Upper lobe of right lung (tissue), 1 donor: ENCODE measurements at places on chromosomes 6 and 20. TPM values are rescaled to one million over a fixed set of nuclear protein-coding genes. Genes with fewer than 3 reads are reported as not detected.

DNA sequence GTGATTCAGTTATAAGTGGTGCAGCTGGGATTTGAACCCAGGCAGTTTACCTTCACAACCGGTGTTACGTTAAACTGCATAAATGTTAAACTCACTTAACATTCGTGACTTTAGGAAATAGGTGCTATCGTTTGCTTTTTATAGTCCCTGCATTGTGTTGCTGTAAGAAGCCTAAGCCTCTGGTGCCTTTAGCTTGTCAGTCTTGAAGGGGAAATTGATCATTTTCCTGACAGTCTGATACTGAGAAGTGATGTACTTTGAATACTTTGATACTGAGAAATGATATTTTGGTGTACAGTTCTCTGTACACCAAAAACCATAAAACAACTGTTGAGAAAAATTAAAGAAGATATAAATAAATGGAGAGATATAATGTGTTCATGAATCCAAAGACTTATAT, 52.5 kb upstream of the NEDD9 start:
- no peak for DNase-seq

GRCh38 chr6:40391086-40391485, 196.1 kb downstream of the LRFN2 start:
- no peak for DNase-seq

GRCh38 chr20:47720636-47721427, 64.4 kb downstream of the SULF2 start:
- DNase-seq = no peak

- DNase-seq = no peak
These were observed 2.0 kb downstream of the NNAT start for GRCh38 chr20:37523012-37523391.

LAMA4 gene
- total RNA-seq = 134 TPM
